Neural crest cell (in vitro differentiated cells): ENCODE measurements at places on chromosomes 5 and 9. TPM values are rescaled to one million over a fixed set of nuclear protein-coding genes. Genes with fewer than 3 reads are reported as not detected.

DNA sequence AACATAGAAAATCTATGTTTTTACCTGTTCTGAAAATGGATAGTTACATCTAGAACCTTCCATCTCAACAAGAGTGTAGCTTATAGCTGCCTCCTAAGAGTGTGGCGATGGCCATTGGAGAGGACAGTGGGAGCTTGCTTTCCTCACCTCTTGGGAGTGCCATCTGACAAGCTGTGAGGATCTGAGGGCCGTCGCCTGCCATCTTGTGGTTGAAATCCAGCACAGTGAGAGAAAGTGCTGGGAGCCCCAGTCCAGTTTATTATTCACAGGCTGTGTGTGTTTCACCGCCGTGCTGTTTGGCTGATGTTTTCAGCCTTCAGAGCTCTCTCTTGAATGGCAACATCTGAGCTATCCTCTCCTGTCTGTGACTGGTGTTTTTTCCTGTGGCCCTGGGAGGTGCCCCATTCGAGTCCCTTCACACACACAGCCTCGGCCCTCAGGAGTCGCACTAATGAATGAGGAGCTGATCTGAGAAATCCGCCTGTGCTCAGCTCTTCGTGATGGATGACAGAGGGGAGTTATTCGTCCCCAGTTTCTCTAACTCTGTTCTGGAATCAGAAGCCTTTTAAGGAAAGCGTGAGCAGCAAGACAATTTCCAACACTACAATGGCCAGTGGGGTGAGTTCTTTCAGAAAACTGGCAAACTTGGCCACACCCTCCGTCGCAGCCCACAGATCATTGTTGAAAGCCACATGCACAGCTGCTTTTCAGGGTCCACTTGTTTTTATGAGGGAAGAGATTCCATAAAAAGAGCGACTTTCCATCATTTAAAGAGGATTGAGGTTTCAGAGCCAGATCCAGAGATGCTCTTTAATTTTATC lies 170.3 kb downstream of the PDZD2 start:
- peak; percentile 59 for DNase-seq

DNA sequence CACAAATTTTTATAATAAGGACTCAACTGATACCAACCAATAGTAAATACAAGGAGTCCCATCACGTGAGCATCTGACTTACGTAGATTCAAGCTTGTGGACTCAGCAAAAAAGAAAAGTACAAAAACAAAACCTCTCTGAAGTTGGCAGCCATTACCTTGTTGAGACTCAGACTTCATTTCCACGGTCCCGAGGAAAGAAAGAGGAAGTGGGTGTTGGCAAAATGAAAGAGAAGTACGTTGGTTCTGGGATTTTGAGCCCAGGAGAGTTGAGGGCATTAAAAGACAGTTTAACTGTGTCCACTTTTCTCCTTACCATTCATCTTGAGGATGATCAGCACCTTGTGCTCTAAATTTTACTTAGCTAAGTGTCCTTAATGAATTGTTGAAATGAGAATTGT lies 26.7 kb downstream of the NCBP1 start:
- DNase-seq: no peak

DNA sequence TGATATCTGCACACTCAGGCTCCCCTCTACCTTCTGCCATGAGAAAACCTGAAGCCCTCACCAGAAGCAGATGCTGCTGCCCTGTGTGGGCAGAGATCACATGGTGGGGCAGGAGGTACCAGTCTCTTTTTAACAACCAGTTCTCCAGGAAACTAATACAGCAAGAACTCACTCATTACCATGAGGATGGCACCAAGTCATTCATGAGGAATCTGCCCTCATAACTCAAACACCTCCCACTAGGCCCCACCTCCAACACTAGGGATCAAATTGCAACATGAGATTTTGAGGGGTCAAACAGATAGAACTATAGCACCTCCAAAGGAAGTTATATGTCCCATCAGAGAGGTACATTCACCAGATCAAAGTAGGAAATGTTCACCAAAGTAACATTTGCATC lies 136.3 kb upstream of the SHB start:
- DNase-seq: no peak

DNA sequence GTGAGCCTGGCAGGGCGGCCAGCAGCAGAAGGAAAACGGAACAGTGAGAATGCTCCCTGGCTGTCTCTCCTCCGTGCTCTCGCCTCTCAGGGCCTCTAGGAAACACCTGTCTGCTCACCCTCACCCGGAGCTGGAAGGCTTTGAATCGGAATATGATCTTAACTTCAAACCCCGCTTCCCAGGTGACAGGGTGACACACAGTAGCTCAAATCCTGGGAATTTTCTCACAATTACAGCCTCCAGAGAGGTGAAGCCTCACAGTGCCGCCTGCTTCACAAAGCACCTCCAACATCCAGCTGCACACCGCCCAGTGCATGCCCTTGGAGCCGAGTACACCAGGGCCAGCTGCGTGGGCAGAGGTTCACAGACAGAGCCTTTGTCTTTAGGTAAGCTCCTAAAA lies 12.5 kb downstream of the SEC16A start:
- no peak for DNase-seq

GRCh38 chr9:100306283-100306682 lies 46.5 kb downstream of the TEX10 start:
- no peak for DNase-seq

The C8G gene
- 0.59 and 0.98 TPM in 2 replicates for total RNA-seq

- no peak for DNase-seq
These were observed 761.2 kb downstream of the TAF11L14 start for GRCh38 chr5:18395126-18396110.

DNA sequence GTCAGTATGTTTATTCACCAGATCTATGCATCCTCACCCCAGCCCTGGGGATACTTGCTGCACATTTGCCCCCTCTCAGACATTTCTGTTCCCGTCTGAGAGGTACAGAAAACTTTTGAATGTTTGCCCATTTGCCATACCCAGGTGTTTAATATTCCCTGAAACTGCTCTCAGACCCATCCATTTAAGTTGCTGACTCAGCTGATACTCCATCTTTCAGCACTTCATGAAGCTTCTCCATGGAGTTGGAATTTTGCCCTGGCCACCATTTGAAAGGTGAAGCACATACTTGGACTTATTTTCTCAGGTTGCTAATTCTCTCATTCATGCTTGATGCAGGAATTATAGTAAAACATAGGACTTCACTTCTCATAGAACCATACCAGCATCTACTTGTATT lies 203.9 kb upstream of the OR13F1 start:
- no peak for DNase-seq

The NUTM2G gene
- not detected in 2 replicates for total RNA-seq

- no peak for DNase-seq
These were observed 3.5 kb downstream of the USP20 start for GRCh38 chr9:129838707-129839259.

The S1PR3 gene
- total RNA-seq: 7.5 and 7.9 TPM in 2 replicates

- DNase-seq: no peak
These were observed 55.8 kb upstream of the ZFAND5 start for GRCh38 chr9:72420783-72421182.

DNA sequence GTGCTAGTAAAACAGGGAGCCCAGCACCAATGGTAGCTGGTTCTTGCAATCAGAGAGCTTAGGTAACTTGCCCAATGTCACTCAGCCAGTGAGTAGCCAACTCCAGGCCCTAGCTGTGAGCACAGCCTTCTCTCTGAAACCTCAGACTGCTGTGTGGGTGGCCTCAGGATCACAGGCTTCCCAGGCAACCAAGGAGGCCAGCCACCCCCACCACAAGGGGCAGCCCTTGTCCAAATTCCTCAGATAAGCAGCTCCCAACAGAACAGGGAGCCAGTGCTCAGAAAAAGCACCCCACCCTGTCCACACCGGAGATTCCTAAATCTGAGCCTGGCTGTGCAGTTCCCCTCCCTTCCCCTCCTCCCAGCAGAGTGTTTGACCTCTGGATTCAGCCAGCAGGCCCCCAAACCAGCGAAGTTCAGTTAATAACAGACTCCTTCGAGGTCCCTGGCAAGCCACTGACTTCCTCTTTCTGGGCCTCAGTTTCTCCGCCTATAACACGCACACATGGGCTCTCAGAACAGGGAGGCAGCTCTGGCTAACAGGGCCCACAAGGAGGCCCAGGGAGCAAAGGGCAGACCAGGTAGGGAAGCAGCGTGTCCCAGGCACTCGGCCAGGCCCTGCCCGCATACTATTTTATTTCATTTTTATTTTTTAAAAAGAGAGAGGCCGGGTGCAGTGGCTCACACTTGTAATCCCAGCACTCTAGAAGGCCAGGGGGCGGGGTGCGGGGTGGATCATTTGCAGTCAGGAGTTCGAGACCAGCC lies 2.7 kb downstream of the EEIG1 start:
- DNase-seq: no peak

DNA sequence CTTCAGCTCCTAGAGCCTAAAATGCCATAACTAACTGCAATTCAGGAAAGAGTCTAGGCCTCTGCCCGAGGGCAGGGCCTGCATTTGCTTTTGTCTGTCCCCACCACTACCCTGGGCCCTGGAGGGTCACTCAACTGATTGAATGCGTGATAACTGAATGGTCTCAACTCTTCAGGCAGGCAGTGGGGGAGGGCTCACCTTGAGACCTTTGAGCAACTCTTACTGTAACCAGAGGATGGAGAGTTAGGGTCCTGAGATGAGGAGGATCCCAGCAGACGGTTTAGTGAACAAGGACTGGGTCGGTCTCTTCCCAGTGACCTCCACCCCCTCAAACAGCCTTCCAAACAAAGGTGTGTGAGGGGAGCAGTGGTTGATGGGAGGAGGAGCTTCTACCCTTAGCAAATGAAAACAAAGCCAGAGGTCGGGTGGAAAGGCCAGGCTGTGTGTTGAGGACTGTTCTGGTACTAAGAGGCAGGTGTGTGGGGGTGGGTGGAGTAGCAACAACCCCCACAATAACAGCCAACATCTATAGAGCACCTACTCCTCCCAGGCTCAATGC lies 59.4 kb downstream of the CXXC5 start:
- DNase-seq: no peak

The C5orf58 gene
- not detected in 2 replicates for total RNA-seq

DNA sequence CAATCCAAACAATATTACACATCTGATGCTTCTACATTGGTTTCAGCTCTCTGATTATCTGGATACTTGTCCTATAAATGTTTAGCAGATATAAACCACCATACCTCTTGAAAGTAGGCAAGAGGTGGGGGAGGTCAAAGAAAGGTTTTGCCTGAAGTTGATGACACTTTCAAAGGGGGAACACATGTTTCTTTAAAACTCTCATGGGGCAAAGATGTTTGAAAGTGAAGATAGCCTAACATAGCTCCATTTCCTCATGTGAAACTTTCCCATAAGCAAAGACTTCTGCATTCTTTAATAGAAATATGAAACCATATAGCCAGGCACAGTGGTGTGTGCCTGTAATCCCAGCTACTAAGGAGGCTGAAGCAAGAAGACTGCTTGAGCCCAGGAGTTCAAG lies 62.1 kb downstream of the CETN3 start:
- DNase-seq: no peak

DNA sequence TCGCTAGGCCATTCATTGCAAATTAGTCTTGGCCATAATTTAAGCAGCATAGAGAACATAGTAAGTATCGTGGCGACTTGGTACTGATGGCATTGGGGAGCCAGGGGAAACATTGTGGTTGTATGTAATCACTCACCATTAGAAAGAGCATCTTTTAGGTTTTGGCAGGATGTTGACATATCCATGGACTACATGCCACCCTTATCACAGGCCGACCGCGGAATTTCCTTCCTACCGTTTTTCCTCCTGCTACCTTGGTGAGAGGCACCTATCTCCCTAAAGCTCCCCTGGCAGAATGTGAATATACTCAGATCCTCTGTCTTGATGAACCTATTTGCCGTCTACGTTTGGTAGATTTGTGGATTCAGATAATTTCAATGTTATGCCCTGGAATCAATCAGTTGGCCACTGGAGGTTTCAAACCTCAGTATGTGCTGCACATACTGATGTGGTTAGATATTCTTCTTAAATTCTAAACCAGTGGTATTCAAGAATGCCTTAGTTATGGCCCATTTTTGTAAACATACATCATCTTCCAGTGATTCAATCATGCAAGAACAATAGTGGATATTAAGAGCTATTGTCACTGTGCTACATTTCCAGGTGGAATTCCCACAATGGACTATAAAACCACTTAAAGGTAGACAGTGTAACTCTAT lies 271.0 kb upstream of the HAPLN1 start:
- no peak for DNase-seq

The ZNF366 gene
- not detected in 2 replicates for total RNA-seq

- no peak for DNase-seq
These were observed 81.5 kb downstream of the AMBP start for GRCh38 chr9:113996531-113997001.

DNA sequence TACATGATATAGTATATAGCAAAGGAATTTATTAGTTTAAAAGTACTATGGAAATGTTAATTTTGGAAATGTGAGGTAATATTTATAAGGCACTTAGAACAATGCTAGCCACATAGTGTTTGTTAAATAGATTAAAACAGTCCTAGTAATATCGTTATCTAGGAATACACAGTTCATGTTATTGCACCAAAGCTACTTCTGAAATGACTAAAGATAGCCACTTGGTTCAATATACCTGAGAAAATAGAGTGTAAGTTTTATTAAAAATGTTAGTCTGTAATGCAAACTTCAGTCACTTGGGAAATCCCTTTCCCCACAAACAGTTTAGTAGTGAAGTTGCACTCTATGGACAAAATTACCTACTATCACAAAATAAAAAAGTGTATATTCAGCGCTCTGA lies 15.4 kb upstream of the F2R start:
- no peak for DNase-seq

DNA sequence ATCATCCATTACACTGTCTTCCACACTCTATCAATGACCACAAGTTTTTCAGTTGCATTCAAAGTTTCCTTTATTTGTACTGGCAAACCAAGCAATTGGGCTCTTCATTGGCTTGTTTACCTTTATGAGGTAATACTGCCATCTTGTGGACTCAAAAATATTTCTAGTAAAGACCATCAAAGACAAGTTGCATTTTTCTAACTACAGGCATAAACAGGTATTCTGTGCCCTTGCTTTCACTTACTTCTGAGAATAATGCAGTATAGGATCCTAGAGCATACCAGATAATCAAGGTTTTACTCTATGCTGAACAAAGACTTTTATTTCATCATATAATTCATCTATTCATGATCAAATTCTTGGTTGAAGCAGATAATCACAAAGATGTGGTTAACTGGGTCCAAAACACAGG lies 173.7 kb upstream of the POU5F2 start:
- DNase-seq: no peak

The RAB24 gene
- total RNA-seq: 32.0 and 33.0 TPM in 2 replicates

The CCDC187 gene
- total RNA-seq: 0.07 TPM in 1 of 2 replicates, not detected in the other

The BTNL8 gene
- total RNA-seq: not detected in 2 replicates

DNA sequence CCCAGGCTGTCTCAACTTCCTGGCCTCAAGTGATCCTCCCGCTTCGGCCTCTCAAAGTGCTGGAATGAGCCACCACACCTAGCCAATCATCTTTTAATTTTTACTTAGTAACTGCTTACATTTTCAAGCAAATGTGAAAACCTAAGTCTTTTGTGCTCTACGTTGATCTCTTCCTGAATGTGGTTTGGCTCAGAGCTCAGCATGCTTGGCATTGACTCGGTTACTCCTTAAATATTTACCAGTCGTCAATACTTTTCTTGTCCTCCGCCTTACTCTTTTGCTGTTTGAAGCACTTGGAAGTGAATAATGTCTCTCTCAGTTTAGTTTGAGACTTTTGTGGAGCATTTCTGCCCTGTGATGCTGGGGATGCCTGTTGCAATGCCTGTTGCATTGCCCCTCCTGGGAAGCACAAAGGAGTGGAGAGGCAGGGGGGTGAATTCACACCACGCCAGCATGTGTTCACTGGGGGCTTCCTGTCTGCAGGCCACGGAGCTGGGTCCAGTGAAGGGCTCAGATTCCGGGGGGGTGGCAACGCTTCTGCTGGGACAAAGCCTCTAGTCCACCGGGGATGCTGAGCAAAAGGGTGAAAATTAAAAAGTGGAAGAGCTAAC lies 13.1 kb upstream of the TENT4A start:
- no peak for DNase-seq
